Adrenal gland (tissue), 19 donors: ENCODE measurements at places on chromosomes 11 and 22. TPM values are rescaled to one million over a fixed set of nuclear protein-coding genes. Genes with fewer than 3 reads are reported as not detected.

Gene ARHGAP20
- 4.0 TPM for total RNA-seq

Gene TP53I11
- 28.6 TPM for total RNA-seq

Gene GRIK4
- 0.33 TPM for total RNA-seq

Gene OR51B5
- total RNA-seq, result not detected

Gene SMC1B
- 0.06 TPM for total RNA-seq

Gene BACE1
- total RNA-seq, result 18.6 TPM

Gene YPEL4
- total RNA-seq, result 0.18 TPM

Gene HORMAD2
- not detected for total RNA-seq

Gene OR2D2
- 0.28 TPM for total RNA-seq

Gene SLC7A4
- 1.8 TPM for total RNA-seq

Gene TBX10
- not detected for total RNA-seq

Gene GRAP2
- total RNA-seq, result 0.78 TPM

Gene SMIM38
- not detected for total RNA-seq

Gene TTC28
- total RNA-seq, result 36.7 TPM

Gene TEX12
- not detected for total RNA-seq

Gene PRSS23
- 43.1 TPM for total RNA-seq

Gene SCT
- not detected for total RNA-seq

Gene MAJIN
- not detected for total RNA-seq

Gene OR10D3
- total RNA-seq, result not detected

Gene CD59
- 349 TPM for total RNA-seq

Gene PNPLA5
- total RNA-seq, result not detected

Gene FLRT1
- total RNA-seq, result 5.4 TPM

Gene GSTT2B
- total RNA-seq, result 18.2 TPM

Gene KDM4D
- 1.9 TPM for total RNA-seq

Gene VPREB1
- total RNA-seq, result not detected

Gene LBHD1
- total RNA-seq, result 8.4 TPM

Gene C11orf52
- 2.3 TPM for total RNA-seq

Gene PRODH
- total RNA-seq, result 2.7 TPM

Gene THAP7
- 35.5 TPM for total RNA-seq

Gene LUZP2
- total RNA-seq, result 11.2 TPM

Gene OR52A1
- not detected for total RNA-seq

Gene NDUFS8
- total RNA-seq, result 346 TPM

Gene GLYATL2
- not detected for total RNA-seq

Gene ADM2
- 0.54 TPM for total RNA-seq

Gene SNX32
- not detected for total RNA-seq

Gene NAV2
- 2.1 TPM for total RNA-seq

Gene TRIM6
- total RNA-seq, result 5.3 TPM

Gene DCPS
- total RNA-seq, result 11.8 TPM

Gene NLRP10
- not detected for total RNA-seq

Gene PITPNM1
- 26.6 TPM for total RNA-seq

Gene GRIA4
- not detected for total RNA-seq
